ENCODE measurements at places on chromosomes 1 and 21.

GRCh38 chr1:114037962-114038816 lies 58.9 kb downstream of the OLFML3 start:
- DNase-seq: no peak

GRCh38 chr1:37704966-37705365 lies 12.7 kb downstream of the CDCA8 start:
- no peak for DNase-seq

- DNase-seq: peak; percentile 78
Observed at GRCh38 chr1:201556841-201557571, 18.1 kb downstream of the NAV1 start.

GRCh38 chr1:47196622-47197021 lies 6.8 kb upstream of the PDZK1IP1 start:
- DNase-seq: no peak

- DNase-seq: no peak
Observed at GRCh38 chr1:210310562-210311153, 18.0 kb upstream of the HHAT start.

GRCh38 chr1:230834292-230834691 lies 34.0 kb downstream of the C1orf198 start:
- DNase-seq: no peak

- no peak for DNase-seq
Observed at GRCh38 chr1:222561656-222562055, 13.8 kb upstream of the HHIPL2 start.

DNA sequence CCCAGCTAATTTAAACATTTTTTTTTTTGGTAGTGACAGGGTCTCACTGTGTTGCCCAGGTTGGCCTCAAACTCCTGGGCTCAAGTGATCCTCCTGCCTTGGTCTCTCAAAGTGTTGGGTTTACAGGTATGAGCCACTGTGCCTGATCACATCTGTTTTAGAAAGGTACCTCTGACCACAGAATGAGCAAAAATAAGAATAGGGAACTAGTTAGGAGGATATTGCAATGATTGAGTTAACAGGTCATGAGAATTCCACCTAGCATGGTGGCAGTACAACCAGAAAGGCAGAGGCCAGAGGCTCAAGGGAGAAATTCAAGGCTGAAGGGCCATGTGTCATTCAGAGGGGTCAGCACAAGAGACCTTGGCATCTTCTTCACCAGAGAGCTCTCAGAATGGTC lies 49.6 kb downstream of the ELAPOR1 start:
- DNase-seq: no peak

DNA sequence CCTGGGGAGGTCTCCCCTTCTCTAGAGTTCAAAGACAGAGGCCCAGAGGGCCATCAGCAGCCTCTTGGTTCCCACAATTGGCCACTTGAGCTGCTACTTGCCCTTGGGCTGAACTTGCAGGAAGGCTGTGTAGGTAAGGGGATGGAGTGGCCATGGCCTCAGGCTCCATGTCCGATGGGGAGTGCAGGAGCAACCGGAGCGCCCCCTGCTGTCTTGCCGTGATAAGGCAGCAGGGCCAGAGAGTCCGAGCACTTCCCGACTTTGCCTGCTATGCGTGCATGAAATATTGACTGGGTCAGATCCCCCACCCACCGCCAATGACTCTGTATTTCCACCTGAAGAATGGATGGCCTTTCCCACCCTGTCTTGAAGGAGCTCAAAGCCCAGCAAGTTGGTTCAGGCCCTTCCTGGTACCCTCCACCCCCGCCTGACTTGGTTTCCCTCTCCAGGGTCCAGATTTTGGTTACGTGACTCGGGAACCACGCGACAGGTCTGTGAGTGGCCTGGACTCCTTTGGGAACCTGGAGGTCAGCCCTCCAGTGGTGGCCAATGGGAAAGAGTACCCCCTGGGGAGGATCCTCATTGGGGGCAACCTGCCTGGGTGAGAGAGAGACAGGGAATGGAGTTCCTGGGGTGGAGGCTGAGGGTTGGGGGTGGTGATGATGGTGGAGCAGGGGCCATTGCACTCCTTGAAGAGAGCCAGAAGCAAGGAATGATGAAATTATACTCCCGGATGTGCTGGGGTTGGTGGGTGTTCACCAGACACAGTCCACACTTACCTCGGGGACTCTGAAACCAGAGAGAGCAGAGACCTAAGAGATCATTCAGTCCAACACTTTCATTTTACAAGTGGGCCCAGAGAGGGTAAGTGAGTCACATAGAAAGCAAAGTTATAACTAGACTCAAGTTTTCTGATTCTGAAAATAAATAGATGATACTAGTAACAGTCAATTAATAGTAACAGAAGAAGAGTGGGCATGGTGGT lies 25.6 kb downstream of the PADI3 start:
- peak; percentile 71 for DNase-seq

GRCh38 chr1:119988306-119989062 lies 81.0 kb downstream of the NOTCH2 start:
- peak; percentile 18 for DNase-seq

DNA sequence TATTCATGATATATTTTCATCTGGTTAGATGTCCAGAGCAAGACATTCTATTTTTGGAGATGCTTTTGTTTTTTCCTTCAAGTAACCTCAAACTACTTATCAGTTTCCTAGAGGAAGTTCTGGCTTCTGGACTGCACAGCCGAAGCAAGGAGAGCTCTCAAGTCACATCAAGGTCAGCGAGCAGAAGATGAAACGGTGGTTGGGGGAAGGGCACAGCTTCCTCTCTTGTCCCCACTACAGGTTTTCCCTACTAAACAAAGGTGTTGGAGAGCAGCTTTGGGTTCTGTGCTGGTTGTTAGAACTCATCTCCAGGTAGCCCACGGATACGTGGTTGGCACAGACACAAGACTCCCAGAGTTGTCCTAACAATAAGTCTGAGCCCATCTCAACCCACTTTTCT lies 5.1 kb upstream of the PLEKHO1 start:
- DNase-seq: no peak

DNA sequence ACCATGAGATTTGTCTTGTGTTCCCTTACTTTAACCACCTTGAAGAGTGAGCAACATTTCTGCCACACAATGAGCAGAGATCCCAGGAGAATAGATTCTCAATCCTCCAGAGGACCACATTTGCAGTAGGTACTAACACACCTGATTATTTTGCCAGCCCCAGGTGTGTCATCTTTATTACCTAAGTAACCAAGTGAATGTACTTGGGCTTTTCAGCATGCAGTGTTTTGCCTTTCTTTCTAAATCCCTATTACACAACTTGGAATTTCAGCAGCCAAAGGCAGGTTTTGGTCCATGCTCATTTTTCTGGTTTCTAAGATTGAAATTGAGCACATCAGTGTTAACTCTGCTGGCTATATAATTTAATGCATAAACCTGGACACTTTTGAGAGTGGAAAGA lies 43.2 kb upstream of the ST6GALNAC5 start:
- DNase-seq: no peak

GRCh38 chr1:45673956-45674355 lies 12.4 kb downstream of the GPBP1L1 start:
- peak; percentile 39 for DNase-seq

GRCh38 chr1:206900149-206900548 lies 2.9 kb downstream of the IL24 start:
- DNase-seq: no peak

- DNase-seq: no peak
Observed at GRCh38 chr1:59125154-59125553, 171.7 kb upstream of the FGGY start.

DNA sequence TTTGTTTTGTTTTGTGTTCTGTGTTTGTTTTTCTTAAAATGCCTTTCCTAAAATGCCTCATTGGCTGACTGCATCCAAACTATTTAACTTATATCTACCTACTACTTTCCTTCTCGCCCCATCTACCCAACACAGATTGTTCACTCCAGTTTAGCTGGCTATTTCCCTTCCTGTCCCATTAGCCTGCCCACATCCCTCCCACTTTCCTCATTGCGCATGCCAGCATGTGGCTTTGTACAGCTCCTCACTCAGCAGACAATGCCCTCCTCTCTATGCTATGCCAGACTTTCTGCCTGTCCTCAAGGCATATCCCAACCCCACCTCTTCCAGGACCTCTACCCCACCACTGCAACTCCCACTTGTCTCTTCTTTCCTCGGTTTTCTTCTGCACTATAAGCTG lies 94.7 kb upstream of the C1orf21 start:
- no peak for DNase-seq

- no peak for DNase-seq
Observed at GRCh38 chr1:78141531-78142231, 95.9 kb downstream of the GIPC2 start.

DNA sequence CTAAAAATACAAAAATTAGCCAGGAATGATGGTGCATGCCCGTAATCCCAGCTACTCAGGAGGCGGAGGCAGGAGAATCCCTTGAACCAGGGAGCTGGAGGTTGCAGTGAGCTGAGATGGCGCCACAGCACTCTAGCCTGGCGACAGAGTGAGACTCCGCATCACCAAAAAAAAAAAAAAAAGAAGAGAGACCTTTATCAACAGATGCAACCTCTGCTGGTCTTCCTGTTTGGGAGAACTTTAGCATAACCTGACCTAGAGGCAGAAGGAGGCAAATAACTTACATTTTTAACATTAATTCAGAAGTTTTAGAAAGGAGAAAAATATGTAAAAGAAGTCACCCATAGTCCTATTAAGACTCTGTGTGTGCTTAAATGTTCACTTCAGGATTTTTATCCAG lies 32.4 kb downstream of the SLAMF1 start:
- no peak for DNase-seq

- DNase-seq: no peak
Observed at GRCh38 chr1:40873863-40874472, 11.8 kb upstream of the CITED4 start.

- no peak for DNase-seq
Observed at GRCh38 chr1:198086051-198086745, 70.6 kb upstream of the NEK7 start.

DNA sequence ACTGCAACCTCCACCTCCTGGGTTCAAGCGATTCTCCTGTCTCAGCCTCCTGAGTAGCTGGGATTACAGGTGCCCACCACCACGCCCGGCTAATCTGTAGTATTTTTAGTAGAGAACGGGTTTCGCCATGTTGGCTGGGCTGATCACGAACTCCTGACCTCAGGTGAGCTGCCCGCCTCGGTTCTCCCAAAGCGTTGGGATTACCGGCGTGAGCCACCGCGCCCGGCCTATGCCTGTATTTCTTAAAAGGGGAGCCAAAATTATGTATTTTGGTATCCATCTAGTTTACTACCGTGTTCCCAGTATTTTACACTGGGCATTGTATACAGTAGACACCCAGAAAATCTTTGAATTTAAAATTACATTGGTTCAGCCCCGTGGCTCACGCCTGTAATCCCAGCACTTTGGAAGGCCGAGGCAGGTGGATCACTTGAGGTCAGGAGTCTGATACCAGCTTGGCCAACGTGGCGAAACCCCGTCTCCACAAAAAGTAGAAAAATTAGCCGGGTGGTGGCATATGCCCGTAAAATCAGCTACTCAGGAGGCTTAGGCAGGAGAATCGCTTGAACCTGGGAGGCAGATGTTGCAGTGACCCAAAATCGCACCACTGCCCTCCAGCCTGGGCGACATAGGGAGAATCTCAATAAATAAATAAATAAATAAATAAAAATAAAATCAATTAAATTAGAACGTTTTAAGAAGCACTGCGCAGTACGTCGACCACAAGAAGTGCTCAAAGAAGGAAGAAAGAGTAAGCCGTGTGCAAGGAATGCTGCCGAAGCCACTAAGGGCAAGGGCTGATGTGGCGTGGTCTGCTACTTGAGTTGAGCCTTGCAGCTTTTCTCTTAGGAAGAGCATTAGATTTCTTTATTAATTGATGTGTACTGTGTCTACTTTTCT lies 1.5 kb upstream of the THRAP3 start:
- no peak for DNase-seq

- DNase-seq: no peak
Observed at GRCh38 chr1:175409938-175410337, 217.4 kb upstream of the KIAA0040 start.

- peak; percentile 62 for DNase-seq
Observed at GRCh38 chr1:110053552-110054428, 16.7 kb downstream of the ALX3 start.

- DNase-seq: no peak
Observed at GRCh38 chr1:98384461-98385141, 276.9 kb upstream of the SNX7 start.

DNA sequence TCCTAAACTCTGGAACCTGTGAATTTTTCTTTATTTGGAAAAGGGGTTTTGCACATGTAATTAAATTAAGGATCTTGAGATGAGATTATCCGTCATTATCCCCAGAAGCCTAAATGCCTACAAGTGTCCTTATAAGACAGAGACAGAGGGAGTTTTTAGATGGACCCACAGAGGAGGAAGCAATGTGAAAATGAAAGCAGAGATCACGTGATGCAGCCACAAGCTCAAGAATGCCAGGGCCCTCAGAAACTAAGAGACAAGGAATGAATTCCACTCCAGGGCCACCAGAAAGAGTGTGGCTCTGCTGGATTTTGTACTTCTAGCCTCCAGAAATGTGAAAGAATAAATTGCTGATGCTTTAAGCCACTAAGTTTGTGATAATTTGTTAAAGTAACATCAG lies 183.6 kb upstream of the UBE2U start:
- DNase-seq: peak; percentile 70

DNA sequence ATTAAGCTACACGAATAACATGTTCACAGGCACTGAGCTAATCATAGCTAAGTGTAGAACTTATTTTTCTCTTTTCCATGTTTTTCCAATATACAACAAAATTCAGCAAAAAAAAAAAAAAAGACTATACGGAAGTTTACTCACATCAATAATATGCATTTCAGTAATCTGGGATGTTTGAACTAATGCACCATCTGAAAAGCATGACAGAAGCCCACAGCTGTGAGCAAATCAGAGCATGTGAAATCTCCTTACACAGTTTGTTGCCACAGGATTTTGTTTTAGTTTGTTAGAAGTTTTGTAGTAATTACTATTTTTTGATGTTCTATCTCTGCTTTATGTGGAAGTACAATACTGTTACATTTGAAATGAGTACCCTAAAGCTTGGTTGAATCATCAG lies 1051.7 kb downstream of the TTLL7 start:
- no peak for DNase-seq

DNA sequence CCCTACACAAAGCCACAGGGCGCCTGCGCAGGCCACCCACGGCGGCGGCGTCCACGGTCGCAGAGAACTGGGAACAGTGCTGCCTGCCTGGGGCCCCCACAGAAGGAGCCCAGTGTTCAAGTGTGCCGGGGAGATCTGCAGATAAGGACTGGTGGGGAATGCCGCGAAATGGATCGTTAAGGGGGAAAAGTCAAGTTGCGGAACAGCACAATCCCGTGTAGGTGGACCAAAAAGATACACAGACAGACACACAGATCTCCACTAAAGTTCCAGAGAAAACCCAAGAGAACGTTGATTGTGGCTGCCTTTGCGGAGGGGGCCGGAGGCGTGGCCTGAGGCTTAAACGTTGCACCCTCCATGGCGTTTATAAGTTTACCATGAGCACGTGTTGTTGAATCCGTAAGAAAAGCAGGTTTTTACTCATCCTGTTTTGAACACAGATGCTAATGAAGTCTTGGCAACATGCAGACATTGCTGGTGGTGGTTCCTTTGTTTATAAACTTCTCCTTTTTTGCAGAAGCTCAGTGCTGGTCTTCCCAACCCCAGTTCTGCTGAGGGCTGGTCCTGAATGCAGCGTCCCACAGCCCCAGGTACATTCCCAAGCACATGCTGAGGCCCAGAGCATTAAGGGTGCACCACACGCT lies 4.1 kb downstream of the SPATC1L start:
- DNase-seq: no peak

GRCh38 chr1:98045211-98045766 lies 124.5 kb upstream of the DPYD start:
- peak; percentile 47 for DNase-seq

Measured in EL (cell line).